ENCODE measurements at places on chromosomes 5 and 9. TPM values are rescaled to one million over a fixed set of nuclear protein-coding genes. Genes with fewer than 3 reads are reported as not detected.
A peak's percentile ranks its signal among the peaks of the same experiment; 100 is the strongest.

- no peaks in the 10 kb centered on the region for H3K27me3 ChIP-seq
- no peak overlapping the region for H3K27ac ChIP-seq
- H3K4me1 ChIP-seq: no peaks in the 10 kb centered on the region
- H3K36me3 ChIP-seq: no peaks in the 10 kb centered on the region
- no peak for DNase-seq
- H3K4me3 ChIP-seq: no peak overlapping the region
These were observed 349.3 kb downstream of the SEMA5A start for GRCh38 chr5:9196403-9197227.

DNA sequence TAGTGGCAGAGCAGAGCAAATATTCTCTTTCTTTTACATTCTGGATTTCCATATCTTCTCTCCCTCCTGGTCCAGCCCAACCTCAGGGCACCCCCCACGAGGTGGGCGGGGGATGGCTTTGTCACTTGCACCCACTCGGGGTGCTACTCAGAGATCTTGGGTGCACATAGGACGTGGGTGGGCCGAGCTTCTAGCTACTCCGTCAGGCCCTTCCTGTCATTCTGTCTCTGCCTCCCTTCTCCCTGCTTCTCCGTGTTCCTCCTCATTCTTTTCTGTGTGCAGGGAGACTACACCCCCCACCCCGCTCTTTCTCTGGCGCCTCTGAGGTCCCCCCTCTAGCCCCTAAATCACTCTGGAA is 19.5 kb downstream of the PCDHGC5 start:
- H3K27me3 ChIP-seq: no peaks in the 10 kb centered on the region
- H3K36me3 ChIP-seq: no peaks in the 10 kb centered on the region
- peak overlapping the region; percentile 96 for H3K27ac ChIP-seq
- no peak for DNase-seq

- H3K27me3 ChIP-seq: no peaks in the 10 kb centered on the region
- H3K4me1 ChIP-seq: no peaks in the 10 kb centered on the region
- H3K27ac ChIP-seq: no peak overlapping the region
- no peak for DNase-seq
These were observed 95.4 kb upstream of the ANXA1 start for GRCh38 chr9:73056245-73056644.

- no peak overlapping the region for H3K4me3 ChIP-seq
- H3K36me3 ChIP-seq: peaks cover 6% of the 10 kb centered on the region
- no peaks in the 10 kb centered on the region for H3K27me3 ChIP-seq
- H3K27ac ChIP-seq: peak overlapping the region; percentile 81
- no peaks in the 10 kb centered on the region for H3K4me1 ChIP-seq
These were observed 38.9 kb downstream of the MTMR12 start for GRCh38 chr5:32273821-32274220.

GRCh38 chr5:142386137-142387023 is 61.6 kb upstream of the SPRY4 start:
- no peak overlapping the region for H3K4me3 ChIP-seq
- no peak for DNase-seq
- no peaks in the 10 kb centered on the region for H3K36me3 ChIP-seq
- peak overlapping the region; percentile 69 for H3K27ac ChIP-seq
- no peaks in the 10 kb centered on the region for H3K27me3 ChIP-seq
- H3K4me1 ChIP-seq: peaks cover 8% of the 10 kb centered on the region

DNA sequence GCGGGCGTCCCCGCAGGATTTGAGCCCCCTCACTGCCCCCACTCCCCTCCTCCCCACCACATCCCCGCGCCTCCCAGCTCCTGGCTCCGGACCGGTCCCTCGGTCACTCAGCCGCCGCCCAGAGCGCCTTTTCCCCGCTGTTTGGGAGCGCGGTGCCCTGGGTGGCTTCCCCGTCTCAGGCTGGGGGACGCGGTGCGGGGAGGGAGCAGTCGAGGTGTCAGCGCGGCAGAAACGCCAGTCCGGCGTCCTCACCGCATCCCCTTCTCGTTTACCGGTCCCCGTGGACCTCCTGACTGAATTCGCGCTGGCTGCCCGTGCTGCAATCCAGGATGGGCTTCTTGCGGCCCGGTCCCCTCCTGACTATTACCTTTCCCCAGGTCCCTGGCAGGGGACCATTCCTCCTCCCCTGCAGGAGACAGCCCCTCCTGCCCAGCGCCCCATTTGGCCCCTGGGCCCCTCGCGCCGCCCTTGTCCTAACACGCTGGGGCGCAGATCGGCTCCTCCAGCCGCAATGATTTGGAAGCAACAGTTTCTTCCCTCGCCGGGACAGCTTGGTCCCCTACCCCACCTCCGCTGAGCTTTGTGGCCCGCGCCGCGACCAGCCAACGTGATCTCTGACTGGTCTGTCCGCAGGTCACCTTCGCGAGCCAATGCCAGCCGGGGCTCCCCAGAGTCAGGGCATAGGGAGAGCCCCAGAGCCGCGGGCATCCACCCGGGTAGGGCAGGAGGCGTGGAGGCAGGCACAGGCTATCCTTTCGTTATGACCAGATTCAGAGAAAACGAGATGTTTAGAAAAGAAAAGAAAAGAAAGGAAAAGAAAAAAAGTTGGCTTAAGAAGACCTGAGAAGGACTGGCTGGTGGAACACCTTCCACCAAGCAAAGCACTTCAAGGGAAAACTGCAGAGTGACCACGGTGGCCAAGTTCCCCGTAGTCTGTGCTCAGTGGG is 1.2 kb downstream of the ANKRD33B start:
- no peak for DNase-seq
- no peaks in the 10 kb centered on the region for H3K36me3 ChIP-seq
- H3K4me1 ChIP-seq: no peaks in the 10 kb centered on the region
- peak overlapping the region; percentile 69 for H3K4me3 ChIP-seq
- H3K27me3 ChIP-seq: peaks cover 22% of the 10 kb centered on the region
- peak overlapping the region; percentile 88 for H3K27ac ChIP-seq

DNA sequence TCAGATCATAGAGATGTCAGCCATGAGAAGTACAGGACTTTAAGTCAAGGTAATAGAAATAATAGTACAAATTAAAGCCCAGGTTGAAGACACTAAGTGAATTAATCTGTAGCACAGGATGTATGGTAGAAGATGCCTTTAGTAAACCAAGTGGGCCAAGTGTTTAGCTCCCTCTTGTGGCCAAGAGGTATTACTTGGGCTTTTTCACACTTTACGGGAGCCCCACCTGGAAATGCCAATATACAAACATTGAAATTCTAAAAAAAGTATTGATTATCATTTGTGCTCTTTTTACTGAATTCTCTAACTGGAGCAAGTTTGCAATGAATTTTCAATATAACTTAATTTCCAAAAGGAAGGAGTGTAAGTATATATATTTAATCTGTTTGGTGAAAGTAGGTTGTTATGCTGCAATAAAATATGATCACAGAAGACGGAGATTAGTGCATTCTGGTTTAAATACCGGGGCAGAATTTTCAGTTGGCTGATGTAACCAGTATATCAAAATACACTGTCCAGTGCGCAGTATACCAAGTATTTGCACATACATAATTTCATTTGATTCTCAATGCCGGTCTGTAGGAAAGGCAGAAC is 84.7 kb downstream of the PARP8 start:
- H3K4me3 ChIP-seq: no peak overlapping the region
- no peak overlapping the region for H3K27ac ChIP-seq
- DNase-seq: no peak

Gene BAG1
- total RNA-seq: 44.9 TPM

Gene OR5C1
- not detected for total RNA-seq

Gene BHMT
- total RNA-seq: 1.8 TPM

Gene CMYA5
- total RNA-seq: 5.0 TPM

Gene PCSK1
- 2.4 TPM for total RNA-seq

Gene FRMD3
- 14.1 TPM for total RNA-seq

Gene LCN9
- not detected for total RNA-seq

Measured in breast epithelium (tissue), 4 donors.